ENCODE measurements at places on chromosomes 11 and 22.
A peak's percentile ranks its signal among the peaks of the same experiment; 100 is the strongest.

DNA sequence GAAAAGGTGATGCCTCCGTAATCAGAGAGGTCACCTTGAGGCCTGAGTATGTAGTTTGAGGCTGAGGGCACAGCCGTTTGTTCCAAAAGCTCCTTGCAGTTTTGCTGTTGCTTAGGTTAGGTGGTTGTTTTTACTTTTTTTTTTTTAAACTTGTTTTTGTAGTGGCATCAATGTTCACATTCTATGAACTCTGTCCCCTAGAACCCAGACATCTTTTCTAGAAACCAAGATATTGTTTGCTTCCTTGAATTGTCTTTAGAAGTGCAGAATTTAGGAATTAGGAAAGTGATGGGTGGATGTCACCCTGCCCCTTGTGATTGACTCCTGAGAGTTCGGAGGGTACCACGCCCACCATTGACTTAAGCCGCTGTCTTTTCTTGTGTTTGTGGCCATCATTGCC lies 35.7 kb upstream of the ETS1 start:
- no peak for DNase-seq

DNA sequence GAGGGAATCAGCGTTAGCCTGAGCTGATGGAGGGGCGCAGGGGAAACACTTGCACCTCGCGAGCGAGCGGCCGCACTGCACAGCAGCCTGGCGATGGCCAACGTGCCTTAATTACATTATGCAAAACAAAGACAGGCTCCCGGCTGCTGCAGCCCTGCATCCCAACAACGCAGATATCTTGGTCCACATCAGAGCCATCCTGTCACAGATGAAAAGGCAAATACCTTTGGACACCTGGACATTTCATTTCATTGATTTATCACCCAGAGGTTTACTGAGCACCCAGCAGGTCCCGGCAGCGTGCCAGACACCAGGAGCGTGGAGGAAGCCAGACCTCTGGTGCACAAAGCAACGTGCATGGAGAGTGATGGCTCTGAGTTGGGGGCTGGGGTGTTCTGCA lies 843.0 kb downstream of the TBC1D22A start:
- no peak for DNase-seq

- no peak for DNase-seq
These were observed 11.9 kb downstream of the DKK3 start for GRCh38 chr11:11996321-11997048.

DNA sequence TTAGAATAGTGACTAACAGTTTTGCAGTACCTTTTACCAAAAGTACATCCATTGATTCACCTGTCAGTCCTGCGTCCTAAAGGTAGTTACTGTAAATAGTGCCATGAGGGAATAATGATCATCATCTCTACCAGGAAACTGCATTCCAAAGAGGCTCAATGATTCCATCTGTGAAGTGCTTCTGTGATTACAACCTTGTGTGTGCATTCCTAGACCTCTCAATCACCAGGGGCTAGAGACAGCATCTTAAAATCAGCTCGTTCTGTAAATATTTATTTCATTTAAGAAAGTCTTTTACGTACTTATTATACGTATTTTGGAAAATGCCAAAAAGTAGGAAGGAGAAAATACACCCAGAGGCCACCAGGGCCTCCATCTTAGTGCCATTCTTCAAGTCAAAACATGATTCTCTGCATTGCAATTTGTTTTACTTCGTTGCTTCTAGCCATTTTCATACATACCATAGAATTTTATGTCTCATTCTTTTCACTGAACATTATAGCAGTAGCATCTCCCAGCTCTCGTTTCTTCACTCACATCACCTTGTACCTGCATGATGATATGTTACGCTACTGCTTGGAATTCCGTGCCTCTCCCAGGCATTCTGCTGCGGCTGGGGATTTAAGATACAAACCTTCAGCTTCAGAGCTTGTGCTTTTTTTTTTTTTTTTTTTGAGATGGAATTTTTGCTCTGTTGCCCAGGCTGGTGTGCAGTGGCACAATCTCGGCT lies 117.0 kb downstream of the SEZ6L start:
- DNase-seq = no peak

DNA sequence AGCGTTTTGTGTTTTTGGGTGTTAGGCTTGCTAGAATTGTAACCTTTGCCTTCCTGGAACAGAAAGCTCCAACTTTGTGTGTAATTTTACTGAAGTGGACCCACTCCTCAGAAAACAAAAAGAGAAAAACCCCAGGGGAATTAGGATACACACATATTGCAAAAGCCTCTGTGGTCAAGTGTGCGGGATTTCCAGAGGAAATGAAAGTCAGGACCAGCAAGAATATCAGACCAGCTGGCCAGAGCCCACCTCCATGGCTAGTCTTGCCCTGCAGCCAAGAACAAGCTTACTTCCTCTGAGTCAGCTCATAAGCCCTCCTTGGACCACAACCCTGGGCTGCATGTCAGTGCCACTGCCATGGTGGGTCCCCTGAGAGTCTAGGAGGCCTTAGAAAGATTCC lies 37.0 kb upstream of the FTH1 start:
- no peak for DNase-seq

- DNase-seq = peak; percentile 90
These were observed 76.9 kb upstream of the CTSC start for GRCh38 chr11:88414385-88414861.

GRCh38 chr11:104402812-104403521 lies 239.0 kb upstream of the PDGFD start:
- peak; percentile 68 for DNase-seq

- no peak for DNase-seq
These were observed 10.4 kb upstream of the PPARA start for GRCh38 chr22:46139895-46140350.

GRCh38 chr11:36130401-36130800 lies 158.8 kb downstream of the COMMD9 start:
- no peak for DNase-seq

- DNase-seq = no peak
These were observed at the start of gene OR52I2 for GRCh38 chr11:4581443-4581842. OR52I2 (plus strand) TSS chr11:4581743.

GRCh38 chr11:110356762-110357671 lies 60.6 kb upstream of the RDX start:
- DNase-seq = no peak

- no peak for DNase-seq
These were observed 564 bp upstream of the ANO1 start for GRCh38 chr11:70077411-70078094.

All from common myeloid progenitor, CD34-positive (primary cell).